ENCODE measurements at places on chromosomes 12 and 14.

DNA sequence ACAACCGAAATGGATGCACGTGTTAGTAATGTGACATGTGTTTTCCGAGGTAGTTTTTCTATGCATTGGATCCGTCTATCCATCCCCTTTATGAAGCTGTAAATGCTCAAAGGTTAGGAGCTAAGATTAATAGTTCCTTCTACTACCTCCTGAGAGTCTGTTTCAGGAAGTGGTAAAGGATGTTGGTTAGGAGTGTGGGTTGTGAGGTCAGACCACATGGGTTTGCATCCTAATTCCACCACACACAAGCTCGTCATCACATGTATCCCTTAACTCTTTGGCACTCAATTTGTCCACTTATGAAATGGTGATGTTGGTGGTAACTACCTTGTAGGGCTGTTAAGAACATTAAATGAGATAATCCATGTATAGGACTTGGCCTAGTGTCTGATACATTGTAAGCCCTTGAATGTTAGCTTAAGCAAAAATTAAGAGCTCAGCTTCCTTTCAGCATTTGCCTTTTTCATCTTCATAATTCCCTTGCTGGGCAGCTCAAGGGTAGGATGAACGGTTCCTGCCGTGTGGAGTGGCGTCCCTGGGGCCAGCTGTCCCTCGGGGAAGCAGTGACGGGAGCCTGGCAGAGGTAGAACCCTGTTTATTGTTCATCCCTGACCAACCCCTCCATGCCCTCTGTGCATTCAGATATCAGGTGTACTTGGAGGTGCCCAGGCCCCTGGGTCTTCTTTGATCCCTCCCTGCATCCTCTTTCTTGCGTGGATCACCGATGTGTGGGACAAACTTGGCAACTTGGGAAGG lies 52.3 kb downstream of the TSPAN9 start:
- DNase-seq, result no peak

GRCh38 chr14:92677087-92677668 lies 71.2 kb downstream of the LGMN start:
- DNase-seq, result peak; percentile 81

- DNase-seq, result no peak
These were observed 888.6 kb upstream of the SEL1L start for GRCh38 chr14:82422230-82422629.

GRCh38 chr14:29650554-29651269 lies 276.9 kb downstream of the PRKD1 start:
- no peak for DNase-seq

DNA sequence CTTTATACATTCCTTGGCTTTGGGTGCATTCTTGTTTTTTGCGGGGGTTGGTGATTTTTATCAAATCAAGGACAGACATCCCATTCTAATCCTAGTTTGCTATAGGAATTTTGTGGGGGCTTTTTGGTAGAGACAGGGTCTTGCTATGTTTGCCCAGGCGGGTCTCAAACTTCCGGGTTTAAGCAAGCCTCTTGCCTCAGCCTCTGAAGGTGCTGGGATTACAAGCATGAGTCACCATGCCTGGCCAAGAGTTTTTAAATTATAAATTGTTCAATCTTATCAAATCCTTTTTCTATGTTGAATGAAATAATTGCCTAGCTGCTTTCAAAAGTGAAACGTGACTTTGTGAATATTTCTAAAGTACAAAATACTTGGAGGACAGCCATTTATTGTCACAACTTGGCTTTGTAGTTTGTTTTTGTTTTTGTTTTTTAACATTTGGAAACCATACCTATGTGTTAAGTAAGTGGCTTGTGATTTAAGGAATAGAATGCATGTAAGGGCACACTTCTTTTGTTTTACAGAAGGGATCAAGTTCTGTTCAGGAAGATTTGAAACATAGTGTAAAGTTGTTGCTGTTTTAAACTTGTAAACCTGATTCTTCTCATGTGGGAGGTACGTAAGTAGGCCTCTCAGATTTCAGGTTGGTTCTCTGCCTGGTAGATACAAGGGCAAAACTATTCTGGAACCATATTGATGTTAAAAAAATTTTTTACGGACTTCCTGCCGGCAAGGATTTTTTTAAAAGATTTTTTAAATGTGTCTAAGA lies 13.4 kb downstream of the MARK3 start:
- DNase-seq, result no peak

GRCh38 chr12:116432314-116432750 lies 126.8 kb upstream of the MAP1LC3B2 start:
- no peak for DNase-seq

DNA sequence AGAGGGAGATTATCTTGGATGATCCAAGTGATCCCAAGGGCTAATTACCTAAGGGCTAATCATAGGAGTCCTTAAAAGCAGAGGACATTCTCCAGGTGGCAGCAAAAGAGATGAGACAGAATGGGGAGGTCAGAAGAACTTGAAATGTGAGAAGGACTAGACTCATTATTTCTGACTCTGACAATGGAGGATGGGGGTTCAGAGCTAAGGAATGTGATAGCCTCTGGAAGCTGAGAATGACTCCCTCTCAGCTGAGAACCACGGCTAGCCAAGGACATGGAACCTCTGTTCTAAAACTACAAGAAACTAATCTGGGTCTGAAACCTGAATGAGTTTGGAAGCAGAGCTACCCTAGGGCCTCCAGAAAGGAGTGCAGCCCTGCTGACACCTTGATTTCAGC lies 35.6 kb upstream of the ANKS1B start:
- no peak for DNase-seq

DNA sequence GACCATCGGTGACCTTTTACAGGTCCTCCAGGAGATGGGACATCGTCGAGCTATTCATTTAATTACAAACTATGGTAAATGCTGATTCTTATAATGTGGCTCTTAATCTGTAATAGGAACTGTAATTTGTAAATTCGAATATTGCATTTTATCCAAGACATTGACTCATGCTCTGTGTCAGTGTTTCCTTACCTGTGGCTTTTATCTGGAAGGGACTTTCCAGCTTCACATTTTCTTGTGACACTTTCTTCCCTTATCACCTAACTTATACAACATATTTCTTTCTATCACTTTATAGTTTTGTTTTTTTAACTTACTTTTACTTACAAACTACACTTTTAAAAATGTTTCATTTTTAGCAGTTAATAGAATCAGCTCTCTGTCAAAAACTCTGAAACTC lies 14.8 kb downstream of the IRAK3 start:
- no peak for DNase-seq

DNA sequence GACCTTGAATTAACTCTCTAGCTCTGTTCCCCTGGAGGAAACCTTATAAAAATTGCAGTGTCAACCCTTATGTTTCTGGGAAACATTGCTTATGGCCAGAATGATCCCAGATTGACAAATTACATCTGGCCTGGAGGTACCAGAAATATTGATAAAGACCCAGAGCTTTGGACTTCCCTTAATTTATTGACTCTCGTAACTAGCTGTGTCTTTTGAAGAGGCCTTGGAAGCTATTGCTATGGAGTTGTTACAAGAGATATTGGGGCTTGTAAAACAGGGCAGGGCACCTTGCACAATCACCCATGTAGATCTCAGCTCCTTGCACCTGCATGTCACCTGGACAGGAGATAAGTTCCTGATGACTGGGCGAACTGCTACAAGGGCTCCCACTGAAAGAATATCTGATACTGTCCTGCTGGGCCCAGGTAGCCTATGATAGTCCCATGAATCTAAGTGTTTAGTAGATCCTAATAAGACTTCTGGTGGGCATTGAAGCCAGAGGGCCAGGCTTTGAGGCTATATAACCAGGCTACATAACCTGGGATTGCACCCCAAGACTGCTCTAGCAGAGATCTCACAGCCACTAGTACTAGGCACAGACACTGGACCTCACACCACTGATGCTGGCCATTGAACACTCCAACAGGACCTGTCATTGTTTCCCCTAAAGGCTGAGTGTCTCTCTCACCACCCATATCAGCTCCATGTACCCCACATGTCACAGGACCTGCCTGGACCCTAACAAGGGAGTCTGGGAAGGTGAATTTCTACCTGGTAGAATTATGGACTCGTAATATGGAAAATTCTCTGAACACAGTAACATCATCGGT lies 135.7 kb upstream of the PWP1 start:
- no peak for DNase-seq

DNA sequence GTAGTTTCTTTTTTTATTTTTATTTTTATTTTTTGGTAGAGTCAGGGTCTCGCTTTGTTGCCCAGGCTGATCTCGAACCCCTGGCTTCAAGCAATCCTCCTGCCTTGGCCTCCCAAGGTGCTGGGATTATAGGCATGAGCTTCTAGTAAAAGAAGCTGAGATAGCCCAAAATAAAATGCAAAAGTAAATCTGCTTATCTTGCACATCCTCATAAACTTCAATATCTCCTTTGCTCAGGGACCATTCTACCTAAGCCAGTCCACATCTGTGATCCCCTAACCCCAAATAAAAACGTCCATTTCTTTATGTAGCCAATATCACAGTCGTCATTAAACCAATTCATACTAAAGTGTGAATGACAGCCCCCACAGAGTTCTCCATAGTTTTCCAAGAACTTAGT lies 36.3 kb downstream of the ATF7 start:
- DNase-seq, result no peak

Data from stimulated activated CD8-positive, alpha-beta memory T cell treated with anti-CD3 and anti-CD28 coated beads, Interleukin-15, amount 100 ng/mL, for 48 hours (primary cell).